T-cell (primary cell): ENCODE measurements at places on chromosomes 2 and 18.

DNA sequence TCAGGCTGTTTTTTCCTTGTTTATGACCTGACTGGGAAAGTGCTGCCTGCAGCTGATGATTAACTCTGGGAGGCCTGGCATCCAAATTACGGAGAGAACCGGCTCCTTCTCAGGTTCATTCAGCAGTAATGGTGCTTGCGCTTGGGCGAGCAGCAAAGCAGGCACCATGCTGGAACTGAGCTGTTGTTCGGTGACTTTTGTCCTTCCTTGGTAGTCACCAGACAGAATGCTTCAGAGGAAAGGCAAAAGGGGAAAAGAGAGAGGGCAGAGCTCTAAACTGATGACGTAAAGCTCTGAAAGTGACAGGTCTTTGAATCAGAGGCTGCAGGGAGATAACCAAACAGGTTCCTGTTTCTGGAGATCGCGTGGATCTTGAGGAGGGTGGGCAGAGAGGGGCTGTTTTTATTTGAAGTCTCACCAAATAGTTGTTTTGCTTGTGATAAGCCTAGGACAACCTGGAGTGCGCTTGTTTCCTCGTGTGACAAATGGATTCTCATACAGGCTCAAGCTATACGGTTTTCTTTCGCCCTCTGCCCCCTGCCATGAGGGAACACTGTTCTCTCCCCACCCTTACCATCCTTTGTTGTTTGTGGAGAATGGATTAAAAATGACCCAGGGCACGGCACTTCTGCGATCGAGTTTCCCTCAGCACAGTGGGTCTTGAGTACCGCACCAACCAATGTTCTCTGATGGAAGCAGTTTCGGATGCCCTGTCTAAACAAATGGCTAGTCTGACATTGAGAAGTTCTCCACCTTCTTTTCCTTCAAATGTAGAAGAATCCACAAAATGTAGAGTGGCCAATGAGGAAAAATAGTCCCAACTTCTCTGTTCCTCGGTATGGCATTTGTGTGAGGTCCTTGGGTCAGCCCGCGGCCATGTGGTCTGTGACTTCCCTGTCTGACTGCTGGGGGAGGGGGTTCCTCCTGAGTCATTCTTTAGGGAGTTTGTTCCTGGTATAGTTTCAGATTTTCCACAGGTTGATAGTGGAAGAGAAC lies 1.3 kb downstream of the RASGRP3 start:
- DNase-seq, result no peak
- no peak overlapping the region for H3K4me3 ChIP-seq
- H3K4me1 ChIP-seq, result peaks cover 14% of the 10 kb centered on the region
- H3K27me3 ChIP-seq, result no peaks in the 10 kb centered on the region
- no peaks in the 10 kb centered on the region for H3K36me3 ChIP-seq

DNA sequence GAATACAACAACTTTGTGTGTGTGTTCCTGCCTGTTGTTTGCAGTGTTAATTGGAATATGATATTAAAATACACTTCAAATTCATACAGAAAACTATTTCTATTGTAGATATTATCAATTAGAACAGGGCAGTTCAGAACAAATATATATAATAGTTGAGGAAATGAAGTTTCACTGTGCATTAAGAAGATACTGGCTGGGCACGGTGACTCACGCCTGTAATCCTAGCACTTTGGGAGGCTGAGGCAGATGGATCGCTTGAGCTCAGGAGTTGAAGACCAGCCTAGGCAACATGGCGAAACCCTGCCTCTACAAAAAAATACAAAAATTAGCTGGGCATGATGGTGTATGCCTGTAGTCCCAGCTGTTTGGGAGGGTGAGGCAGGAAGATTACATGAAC lies 79.3 kb downstream of the ASAP2 start:
- H3K27ac ChIP-seq, result no peak overlapping the region
- H3K4me1 ChIP-seq, result no peaks in the 10 kb centered on the region

DNA sequence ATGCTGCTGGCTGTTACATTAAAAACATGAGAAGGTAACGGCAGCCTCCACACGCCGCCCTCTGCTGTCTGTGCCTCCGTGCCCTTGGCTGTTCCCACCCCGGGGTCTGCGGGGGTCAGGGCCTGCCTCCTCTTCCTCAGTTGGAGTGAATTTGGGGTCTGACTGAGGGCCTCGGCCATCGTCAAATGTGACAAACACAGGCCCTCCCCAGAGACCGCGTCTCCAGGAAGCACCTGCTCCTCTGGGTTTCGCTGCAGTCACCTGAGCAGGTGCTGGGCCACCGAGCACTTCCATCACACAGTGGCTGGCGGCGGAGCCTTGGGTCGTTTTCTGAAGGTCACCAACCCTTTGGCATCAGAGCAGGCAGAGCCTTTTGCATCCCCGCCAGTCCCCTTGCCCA lies 70.9 kb downstream of the NFATC1 start:
- peaks cover 22% of the 10 kb centered on the region for H3K36me3 ChIP-seq
- H3K4me1 ChIP-seq, result no peaks in the 10 kb centered on the region
- H3K27ac ChIP-seq, result no peak overlapping the region

GRCh38 chr2:74728842-74729241 lies 74.8 kb downstream of the SEMA4F start:
- H3K4me1 ChIP-seq, result no peaks in the 10 kb centered on the region
- H3K36me3 ChIP-seq, result no peaks in the 10 kb centered on the region
- no peak for DNase-seq
- peaks cover under 1% of the 10 kb centered on the region for H3K27me3 ChIP-seq

DNA sequence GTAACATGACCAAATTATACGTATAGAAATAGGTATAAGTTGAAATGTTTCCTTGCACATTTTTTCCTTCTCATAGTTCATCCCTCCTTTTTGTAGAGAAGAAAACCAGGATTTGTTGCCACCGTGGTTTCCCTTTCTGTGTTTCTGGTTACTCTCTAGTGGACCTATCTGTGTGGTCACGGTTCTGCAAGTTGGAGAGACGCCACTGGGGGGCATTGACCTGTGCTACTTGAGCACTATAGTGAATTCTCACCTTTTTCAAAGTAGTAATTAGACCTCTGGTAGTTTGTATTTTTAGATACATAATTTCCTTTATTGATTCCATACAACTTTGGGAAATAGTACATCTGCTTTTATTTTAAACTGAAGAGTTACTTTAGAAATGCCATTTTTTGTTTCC lies 444.8 kb downstream of the PTPRM start:
- H3K27ac ChIP-seq, result no peak overlapping the region
- H3K4me1 ChIP-seq, result no peaks in the 10 kb centered on the region
- H3K4me3 ChIP-seq, result no peak overlapping the region
- H3K36me3 ChIP-seq, result no peaks in the 10 kb centered on the region
- DNase-seq, result no peak

- peaks cover 19% of the 10 kb centered on the region for H3K4me1 ChIP-seq
- no peak overlapping the region for H3K4me3 ChIP-seq
- no peaks in the 10 kb centered on the region for H3K27me3 ChIP-seq
- DNase-seq, result no peak
These were observed 6.5 kb downstream of the GLS start for GRCh38 chr2:190887089-190887488.

GRCh38 chr2:112150447-112150846 lies 12.3 kb downstream of the FBLN7 start:
- no peak overlapping the region for H3K27ac ChIP-seq
- peaks cover 9% of the 10 kb centered on the region for H3K4me1 ChIP-seq
- H3K4me3 ChIP-seq, result no peak overlapping the region
- DNase-seq, result no peak
- H3K27me3 ChIP-seq, result no peaks in the 10 kb centered on the region

DNA sequence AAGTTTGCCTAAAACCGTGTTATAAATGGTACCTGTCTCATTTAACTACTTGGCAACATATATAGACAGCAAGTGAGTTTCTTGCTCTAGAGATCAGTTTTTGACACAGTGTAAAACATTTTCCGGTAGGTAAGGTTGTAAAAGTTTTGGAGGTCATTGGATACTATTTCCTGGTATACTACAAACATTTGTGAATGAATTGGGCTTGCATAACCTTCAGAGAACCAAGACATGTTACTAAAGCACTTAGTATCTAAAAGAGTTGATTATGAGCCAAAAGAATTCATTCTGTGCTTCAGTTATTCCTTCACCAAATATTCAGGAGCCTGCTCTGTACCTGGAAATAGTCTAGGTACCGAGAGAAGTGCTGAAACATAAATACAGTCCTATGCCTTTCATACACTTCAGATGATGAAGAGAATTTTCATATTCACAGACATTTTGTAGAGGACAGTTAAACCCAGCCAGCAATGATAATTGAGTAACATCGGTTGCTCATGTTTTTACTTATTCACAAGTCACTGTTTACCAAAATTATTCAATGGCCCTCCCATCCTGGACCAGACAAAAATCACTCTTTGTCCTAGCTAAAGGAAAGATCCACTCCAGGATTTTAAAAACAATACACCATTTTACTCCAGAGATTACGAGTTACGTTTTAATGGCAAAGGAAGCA lies 319.4 kb upstream of the RBMS1 start:
- no peak for DNase-seq
- H3K27me3 ChIP-seq, result no peaks in the 10 kb centered on the region
- no peaks in the 10 kb centered on the region for H3K4me1 ChIP-seq
- no peak overlapping the region for H3K27ac ChIP-seq

DNA sequence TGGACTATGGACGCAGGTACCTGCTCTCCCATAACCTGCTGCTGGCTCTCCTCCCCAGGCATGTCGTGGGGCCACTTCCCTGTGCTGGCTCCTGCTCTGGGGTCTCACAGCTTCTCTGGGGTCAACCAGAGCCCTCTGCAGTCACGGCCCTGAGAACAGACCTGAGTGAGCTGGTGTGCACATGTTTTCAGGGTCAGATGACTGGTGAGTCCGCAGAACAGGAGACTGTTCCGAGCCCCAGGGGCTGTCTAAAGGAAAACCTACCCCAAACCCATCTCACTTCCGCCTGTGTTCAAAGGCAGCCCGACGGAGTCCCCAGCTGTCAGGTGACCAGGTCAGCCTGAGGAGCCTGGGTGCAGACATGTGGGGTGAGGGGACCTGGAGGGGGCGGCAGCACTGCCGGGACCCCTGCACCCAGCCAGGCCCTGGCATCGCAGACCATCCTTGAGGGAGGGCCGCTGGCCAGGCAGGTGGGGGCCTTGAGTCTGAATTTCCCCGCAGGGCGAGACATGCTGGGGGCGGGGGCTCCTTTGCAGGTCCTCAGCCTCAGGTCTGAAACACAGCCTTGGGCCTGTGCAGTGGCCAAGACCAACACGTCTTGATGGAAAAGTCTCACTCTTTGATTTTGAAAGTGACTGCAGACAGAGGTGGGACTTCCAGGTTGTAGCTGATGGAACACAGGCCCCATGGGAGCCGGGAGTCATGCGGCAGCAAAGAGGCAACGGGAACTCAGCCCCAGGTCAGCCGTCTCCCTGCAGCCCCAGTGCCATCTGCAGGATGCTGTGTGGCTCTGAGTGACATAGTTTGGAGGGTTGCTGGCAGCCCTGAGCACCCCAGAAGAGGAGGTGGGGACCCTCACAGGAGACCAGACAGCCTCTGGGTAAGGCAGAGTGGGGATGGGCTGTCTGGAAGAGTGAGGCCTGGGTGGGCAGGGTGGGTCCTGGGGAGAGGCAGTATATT lies 65.3 kb downstream of the TWIST2 start:
- no peaks in the 10 kb centered on the region for H3K27me3 ChIP-seq
- DNase-seq, result no peak
- H3K4me1 ChIP-seq, result no peaks in the 10 kb centered on the region
- no peak overlapping the region for H3K27ac ChIP-seq
- no peak overlapping the region for H3K4me3 ChIP-seq
- H3K36me3 ChIP-seq, result no peaks in the 10 kb centered on the region

- H3K36me3 ChIP-seq, result peaks cover 74% of the 10 kb centered on the region
- DNase-seq, result no peak
- no peak overlapping the region for H3K4me3 ChIP-seq
- peaks cover 22% of the 10 kb centered on the region for H3K4me1 ChIP-seq
- no peaks in the 10 kb centered on the region for H3K27me3 ChIP-seq
- no peak overlapping the region for H3K27ac ChIP-seq
These were observed 85.6 kb downstream of the INPP5D start for GRCh38 chr2:233145726-233146125.

GRCh38 chr2:207459990-207460757 lies 69.6 kb upstream of the CREB1 start:
- DNase-seq, result no peak
- no peaks in the 10 kb centered on the region for H3K36me3 ChIP-seq
- peaks cover 3% of the 10 kb centered on the region for H3K4me1 ChIP-seq
